Stimulated activated CD4-positive, alpha-beta T cell treated with anti-CD3 and anti-CD28 coated beads, Interleukin-4, amount 100 ng/mL, for 1 hour (primary cell): ENCODE measurements at places on chromosomes 6 and 20.

- DNase-seq, result no peak
Observed at GRCh38 chr20:44549123-44549522, 27.3 kb upstream of the SERINC3 start.

DNA sequence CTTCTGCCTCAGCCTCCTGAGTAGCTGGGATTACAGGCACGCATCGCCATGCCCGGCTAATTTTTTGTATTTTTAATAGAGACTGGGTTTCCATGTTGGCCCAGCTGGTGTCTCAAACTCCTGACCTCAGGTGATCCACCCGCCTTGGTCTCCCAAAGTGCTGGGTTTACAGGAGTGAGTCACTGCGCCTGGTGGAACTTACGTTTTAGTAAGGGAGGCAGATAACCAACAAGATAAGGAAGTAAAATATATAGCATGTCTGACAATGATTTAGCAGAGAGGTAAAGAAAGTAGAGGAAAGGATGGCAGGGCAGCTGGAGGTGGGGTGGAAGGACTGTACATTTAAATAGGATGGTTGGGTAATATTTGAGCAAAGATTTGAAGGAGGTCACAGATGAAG lies 12.8 kb upstream of the MYMX start:
- DNase-seq, result no peak

DNA sequence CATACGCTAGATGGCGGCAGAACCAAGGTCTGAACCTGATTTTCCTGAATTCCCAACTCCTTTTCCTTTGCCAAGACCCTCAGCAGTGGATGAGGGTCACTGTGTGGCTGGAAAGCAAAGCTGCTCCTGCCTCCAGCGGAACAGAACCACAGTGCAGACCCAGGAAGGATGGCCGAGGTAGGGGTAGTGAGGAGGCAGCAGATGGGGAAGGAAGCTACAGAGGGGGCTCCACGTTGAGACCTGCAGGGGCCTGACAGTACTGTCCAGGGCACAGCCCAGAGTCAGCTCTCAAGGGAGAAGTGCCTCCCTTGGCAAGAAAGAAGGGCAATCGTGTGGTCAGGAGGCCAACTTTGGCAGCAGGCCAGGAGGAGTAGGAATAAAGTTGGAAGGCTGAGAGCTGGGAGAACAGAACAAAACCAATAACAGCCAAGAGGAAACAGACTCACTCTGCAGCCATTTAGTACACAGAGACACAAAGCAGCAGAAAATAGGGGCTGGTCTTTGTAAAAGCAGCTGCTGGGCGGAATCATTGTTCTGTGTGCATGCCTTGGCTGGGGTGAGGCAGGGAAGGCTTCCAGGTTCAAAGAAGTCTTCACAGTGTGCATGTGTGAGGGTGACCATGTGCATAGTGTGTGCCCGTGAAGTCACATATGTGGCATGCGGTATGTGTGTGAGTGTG lies 3.1 kb downstream of the GABRR2 start:
- DNase-seq, result no peak

DNA sequence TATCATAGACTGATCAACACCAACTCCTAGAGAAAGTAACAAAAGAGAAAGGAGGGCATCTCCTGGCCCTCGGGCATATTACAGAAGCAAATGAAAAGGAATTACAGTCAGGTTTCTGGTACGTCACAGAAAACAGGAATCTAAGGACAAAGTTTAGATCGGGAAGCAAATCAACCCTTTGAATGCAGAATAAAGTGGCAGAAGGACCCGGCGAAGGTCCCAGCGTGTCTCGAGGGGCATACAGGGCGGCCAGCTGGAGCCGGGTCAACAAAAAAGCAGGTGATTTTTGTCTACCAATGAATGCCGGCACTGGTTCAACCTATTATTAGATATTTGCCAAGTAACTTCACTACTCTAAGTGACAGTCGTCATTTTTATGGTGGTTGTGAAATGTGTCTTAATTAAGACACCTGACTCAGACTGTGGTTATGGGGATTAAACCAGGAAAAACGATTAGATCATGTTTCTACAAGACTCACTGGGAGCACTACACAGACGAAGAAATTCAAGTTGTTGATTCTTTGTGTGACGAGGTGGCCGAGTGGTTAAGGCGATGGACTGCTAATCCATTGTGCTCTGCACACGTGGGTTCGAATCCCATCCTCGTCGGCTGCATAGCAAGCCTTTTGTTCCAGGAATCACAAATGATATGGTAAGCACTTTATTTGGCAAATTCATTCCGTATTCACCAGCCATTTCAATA lies 12.4 kb upstream of the ZSCAN9 start:
- peak; percentile 37 for DNase-seq

DNA sequence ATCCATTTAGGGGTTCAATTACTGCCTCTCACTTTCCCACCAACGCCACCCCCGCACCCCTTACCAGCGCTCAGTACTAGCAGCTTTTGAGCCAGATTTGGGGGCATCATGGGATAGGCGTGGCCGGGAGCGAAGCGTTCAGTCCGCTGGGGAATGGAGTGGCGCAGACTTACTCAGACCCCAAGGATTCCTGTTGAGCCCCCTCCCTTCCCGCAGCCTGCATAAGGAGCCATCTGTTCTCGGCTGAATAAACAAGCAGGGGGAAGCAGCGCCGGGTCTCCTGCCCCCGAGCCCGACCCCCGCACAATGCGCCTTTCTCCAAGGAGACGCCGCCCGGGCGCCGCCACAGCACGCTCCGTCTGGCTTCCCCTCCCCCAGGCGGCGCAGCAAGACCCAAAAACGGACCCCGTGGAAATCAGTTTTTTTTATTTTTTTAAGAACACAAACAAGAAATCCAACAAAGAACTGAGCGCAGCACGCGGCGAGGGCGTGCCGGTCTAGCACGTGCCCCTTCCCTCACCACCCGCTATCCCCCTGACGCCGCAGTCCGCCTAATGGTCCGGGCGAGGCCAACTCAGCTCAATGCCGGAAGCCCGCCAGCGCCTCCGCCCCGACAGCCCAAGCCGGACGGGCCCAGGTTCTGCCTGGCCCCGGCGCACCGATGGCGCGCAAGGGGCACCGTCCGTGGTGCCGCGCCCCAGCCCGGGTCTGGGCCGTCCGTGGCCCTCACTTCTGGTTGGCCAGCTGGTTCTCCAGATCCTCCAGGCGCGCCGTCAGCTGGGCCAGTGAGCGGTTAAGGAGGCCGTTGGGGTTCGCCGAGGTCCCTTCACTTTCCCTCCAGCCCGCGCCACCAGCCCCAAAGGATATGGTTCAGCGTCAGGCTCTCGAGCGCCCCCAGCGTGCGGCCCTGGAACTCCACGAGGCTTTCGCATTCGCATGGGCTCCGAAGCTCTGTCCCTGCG lies 13.3 kb upstream of the RBPJL start:
- peak; percentile 87 for DNase-seq

DNA sequence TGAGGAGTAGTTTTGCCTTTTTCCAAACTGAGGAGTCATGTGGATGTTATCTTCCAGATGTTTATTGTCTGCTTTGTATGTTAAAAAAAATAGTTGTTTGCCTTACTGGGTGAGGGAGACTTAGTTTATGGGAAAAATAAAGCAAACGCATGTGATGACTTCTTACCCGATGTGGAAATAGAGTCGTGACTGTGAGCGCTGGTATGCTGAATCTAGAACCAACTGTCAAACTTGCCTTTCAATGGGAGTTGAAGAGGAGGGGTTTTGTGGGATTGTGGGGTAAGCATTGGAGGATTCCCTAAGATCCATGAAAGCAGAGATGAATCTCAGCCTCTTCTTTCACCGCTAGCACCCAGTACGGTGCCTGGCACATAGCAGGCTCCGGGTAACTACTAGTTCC lies 5.3 kb downstream of the DCBLD1 start:
- DNase-seq, result no peak

GRCh38 chr6:88077305-88077704 lies 29.7 kb downstream of the SPACA1 start:
- DNase-seq, result no peak

DNA sequence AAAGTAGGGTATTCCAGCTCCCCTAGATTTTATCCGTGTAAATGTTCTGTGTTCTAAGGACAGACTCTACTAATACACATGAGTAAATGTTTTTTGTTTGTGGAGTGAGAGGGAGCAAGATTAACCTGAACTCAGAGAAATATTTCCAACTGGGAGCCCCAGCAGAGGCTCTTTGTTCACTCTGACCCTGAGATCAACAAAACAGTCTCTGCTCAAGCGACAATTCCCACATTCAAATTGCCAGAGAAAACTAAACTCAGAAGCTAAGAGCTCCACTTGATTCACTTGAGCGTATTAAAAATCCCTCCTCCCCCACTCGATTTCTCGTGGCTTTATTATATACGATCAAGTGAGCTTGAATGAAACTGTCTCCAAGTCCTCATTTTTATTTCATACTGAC lies 413.9 kb upstream of the JARID2 start:
- DNase-seq, result no peak

- no peak for DNase-seq
Observed at GRCh38 chr6:37116326-37116725, 53.6 kb upstream of the PIM1 start.

DNA sequence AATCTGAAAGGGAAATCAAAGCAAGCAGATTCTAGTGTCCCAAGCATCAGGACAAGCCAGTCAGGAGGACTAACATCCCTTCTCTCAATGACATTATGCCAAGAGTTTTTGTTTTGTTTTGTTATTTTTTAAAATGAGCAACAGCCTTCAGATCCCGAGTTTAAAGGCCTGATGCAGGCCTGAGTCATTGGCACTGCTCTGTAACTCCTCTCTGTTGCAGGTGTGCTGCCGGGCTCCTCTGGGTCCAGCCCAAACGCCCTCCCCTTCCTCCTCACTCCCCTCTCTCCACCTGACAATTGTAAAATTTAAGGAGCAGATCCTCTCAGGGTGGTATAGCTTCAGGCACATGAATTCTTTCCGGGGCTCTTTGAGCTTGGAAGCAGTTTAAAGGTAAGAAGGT lies 502.0 kb downstream of the BMP2 start:
- no peak for DNase-seq

DNA sequence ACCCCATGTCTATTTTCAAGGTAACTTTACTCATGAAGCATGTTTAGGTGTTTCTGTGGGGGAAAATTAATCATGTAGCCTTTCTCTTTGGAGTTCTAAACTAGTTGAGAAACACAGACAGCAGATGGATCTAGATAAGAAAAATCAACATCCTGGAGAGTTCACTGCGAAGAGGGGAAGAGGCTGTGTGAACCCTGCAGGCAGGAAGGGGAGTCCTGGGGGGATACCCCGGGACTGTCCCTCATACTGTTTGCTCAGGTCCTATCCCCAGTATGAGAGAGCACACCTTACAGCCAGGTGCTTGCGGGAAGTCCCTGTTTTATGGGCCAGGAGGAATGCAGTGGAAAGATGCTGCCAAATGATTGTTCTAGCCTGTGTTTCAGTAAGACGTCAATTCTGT lies 32.7 kb downstream of the CHMP4B start:
- DNase-seq, result no peak

GRCh38 chr6:36692220-36692619 lies 5.4 kb upstream of the RAB44 start:
- no peak for DNase-seq

DNA sequence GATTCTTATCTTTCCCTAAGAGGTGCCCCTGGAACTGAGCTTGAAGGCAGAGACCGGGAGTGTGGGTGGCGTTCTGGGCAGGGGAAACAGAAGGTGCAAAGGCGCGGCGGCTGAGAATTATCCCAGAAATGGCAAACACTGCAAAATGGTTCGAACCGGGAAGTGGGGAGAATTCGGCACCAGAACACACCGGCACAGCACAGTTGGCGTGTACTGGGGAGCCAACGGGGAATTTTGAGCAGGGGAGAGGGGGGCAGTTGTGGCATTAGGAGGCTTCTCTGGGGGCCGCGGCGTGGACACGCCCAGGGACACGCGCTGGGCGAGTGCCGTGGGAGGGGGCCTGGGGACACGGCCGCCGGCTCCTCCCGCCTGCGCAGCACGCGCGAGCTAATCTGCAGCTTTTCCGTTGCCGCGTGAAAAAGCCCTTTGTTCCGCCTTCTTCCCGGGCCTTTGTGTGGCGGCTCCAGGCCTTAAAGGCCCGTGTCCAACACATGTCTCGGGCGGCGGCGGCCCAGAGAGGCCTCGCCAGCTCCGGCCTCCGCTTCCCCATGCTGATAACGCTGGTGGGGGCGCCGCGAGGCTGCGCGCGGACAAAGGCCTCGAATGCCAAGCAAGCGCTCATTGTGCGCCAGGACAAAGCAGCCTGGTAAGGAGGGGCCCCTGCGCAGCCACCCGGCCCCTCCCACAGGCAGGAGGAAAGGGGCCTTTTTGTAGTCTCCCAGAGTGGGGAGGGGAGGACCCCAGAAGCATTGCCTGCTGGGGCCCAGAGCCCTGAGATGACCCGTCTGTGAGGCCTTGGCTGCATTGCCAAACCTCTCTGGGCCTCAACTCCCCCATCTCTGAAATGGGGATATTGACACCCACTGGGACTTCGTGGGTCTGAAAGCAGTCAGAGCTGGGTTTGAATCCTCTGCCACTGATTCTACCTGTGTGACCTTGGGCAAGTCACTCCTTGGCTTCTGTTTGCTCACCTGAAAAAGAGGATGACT lies 82.8 kb downstream of the CD40 start:
- no peak for DNase-seq

DNA sequence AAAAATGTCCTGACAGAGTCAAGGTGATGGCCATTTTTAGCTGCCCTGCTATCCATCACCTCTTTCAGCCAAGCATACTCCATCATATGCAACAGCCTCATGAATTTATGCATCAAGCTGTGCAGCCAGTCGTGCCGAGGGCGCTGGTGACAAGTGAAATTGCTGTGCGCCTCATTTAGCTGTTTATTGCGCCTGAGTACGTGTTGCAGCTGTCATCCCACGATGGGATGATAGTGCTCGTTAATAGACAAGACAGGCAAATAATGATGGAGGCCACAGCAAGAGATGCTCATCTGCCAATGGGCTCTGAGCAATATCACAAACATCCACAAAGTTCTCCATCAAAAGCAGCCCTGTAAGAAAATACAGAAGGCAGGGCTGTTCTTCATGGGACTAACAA lies 562.3 kb upstream of the POU3F2 start:
- no peak for DNase-seq

DNA sequence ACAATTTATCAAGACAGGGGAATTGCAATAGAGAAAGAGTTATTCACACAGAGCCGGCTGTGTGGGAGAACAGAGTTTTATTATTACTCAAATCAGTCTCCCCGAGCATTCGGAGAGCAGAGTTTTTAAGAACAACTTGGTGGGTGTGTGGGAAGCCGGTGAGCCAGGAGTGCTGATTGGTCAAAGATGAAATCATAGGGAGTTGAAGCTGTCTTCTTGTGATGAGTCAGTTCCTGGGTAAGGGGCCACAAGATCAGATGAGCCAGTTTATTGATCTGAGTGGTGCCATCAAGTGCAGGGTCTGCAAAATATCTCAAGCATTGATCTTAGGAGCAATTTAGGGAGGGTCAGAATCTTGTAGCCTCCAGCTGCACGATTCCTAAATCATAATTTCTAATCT lies 50.0 kb upstream of the ECI2 start:
- DNase-seq, result peak; percentile 13
